CD14-positive monocyte (primary cell): ENCODE measurements at places on chromosomes 6 and 20.

GRCh38 chr6:45082091-45082490 is 246.0 kb upstream of the RUNX2 start:
- DNase-seq = no peak

- no peak for DNase-seq
Measured at GRCh38 chr20:8589956-8590355, 457.9 kb downstream of the PLCB1 start.

GRCh38 chr6:154822947-154823558 is 89.8 kb downstream of the SCAF8 start:
- no peak for DNase-seq

DNA sequence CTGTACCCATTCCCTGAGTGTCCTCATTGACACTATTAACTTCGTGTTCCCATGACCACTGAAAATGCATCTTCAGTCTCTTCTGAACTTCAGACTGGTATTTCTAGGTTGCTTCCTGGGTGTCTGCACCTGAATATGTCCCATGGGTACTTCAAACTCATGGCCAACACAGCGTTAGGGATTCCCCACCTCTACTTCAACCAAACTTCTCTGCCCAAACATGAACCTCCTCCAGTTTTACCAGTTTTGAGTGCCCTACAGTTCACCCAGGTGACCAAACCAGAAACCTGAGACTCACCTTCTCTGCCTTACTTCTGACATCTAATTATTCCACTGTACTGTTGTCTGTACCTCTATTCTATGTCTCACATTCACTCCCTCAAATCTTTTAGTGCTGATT is 99.5 kb upstream of the SUPT3H start:
- DNase-seq = no peak

DNA sequence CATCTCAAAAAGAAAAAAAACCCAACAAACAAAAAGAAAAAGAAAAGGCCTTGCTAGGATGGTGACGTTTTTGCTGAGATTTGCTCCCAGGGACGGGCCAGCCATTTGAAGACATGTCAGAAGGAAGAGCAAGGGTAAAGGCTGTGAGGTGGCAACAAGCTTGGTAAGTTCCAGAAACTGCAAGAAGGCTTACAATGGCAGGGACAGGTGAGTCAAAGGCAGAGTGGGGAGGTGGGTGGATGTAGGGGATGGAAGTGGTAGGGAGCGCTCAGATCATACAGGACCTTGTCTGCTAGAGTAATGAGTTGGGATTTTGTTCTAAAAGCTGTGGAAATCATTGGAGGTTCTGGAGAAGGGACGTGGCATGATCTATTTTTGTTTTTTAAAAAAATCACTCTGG is 4.3 kb downstream of the KIF3B start:
- no peak for DNase-seq

DNA sequence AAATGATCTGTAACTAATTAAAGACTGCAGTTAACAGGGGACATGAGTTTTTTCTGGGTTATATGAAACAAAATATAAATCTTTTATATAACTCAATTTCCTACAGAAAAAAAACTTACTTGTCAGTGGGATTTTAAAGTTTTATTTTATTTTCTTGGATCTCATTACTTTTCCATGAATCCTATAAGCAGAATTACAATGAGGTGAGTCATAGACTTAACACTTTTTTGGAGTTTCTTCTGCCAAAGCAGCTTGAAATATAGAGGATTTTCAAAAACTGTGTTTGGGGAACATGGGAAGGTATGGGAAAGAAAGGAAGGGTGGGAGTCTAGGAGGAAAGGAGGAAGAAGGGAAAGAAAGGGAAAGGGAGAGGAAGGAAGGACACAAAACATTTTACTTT is 130.7 kb downstream of the AIG1 start:
- DNase-seq = no peak

GRCh38 chr6:101509536-101509935 is 116.0 kb downstream of the GRIK2 start:
- no peak for DNase-seq

DNA sequence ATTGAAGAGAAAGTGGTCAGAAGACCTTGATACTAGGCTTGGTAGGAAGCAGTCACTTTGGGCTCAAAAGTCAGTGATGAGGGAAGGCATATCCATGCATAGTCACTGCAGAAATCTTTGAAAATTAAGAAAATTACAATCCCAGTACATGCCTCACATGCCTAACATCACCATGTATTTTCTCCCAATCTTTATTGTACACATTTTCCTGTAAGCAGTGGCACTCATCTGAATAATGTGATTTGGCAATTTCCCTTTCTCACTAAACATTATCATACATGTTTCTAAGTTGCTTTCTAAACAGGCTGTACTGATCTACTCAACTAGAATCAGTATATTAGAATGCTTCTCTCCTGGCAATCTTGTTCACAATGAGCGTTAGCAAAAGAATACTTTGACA is 280.7 kb upstream of the SUPT3H start:
- no peak for DNase-seq

DNA sequence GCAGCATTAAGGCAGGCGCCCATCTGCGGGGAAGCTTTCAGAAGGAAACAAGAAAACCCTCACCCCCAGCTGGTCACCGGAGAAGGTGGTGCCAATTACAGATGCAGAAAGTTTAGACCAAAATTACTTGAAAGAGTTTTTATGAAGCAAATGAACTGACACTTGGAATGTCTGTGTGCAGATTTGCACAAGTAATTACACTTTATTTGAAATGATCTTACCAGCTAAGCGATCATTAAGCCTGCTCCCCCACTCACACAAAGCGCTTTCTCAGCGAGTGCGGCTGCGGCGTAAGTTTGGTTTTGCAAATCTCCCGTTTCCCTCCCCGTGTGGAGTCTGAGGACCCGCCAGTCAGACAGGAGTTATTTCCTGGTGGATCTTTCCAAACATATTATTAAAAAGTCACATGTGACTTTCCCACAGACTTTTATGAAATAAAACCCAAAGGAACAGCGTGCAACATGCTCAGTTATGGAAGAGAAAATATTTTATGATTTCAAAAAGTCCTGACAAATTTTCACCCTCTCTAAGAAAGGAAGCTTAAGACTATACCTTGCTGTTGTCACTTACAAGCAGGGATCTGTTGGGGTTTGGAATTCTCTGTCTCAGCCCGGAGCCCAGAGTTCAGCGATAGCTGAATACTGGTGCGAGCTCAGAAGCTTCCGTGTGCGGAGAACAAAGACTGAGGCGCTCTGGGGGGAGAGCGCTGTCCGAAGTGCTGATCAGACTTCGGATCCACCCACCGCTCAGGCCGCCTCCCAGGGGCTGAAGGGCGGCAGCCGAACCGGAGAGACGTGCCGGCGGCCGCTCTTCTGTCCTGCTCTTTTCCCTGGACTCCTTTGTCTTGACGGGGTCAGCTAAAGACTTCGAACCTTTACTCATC is 2.7 kb upstream of the MYT1 start:
- no peak for DNase-seq

- no peak for DNase-seq
Measured at GRCh38 chr20:40168981-40169620, 519.9 kb downstream of the MAFB start.

DNA sequence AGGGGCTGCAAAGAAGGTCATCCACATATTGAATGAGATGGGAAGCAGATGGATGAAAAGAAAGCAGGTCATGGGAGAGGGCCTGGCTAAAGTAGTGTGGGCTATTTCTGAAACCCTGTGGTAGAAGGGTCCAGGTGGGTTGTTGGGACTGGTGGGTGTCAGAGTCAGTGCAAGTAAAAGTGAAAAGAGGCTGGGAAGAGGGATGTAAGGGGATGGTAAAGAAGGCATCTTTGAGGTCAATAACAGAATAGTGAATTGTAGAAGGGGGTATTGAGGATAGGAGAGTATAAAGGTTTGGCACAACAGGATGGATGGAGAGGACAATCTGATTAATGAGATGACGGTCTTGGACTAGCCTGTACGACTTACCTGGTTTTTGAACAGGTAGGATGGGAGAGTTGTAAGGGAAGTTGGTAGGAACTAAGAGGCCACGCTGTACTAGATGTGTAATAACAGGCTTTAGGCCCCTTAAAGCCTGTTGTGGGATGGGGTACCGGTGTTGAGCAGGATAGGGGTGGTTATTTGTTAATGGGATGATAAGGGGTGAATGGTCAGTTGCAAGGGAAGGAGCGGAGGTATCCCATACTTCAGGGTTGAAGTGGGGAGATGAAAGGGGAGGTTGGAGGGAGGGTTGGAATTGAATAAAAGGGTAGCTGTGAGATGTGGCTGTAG is 748.9 kb upstream of the ADGRB3 start:
- no peak for DNase-seq

DNA sequence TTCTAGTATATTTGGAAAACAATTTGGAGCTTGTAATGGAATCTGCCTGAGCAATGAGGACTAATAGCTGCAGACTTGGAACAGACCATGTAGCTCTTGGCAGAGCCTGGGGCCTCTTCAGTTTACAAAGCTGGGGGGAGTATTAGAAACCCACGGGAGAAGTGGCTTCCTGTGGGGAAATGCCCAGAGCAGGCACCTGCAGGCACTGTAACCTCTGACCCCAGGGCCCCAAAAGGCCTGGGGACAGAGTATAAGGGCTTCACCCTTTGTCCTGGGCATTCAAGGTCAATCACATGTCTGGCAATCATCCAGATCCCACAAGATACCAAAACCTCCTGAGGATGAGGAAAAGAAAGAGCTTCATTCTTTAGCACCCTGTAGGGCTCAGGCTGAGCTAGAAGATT is 19.4 kb downstream of the PKIG start:
- no peak for DNase-seq

- DNase-seq = no peak
Measured at GRCh38 chr6:112049026-112049799, 4.7 kb upstream of the CCN6 start.

GRCh38 chr6:62999796-63000195 is 211.5 kb upstream of the FKBP1C start:
- no peak for DNase-seq

DNA sequence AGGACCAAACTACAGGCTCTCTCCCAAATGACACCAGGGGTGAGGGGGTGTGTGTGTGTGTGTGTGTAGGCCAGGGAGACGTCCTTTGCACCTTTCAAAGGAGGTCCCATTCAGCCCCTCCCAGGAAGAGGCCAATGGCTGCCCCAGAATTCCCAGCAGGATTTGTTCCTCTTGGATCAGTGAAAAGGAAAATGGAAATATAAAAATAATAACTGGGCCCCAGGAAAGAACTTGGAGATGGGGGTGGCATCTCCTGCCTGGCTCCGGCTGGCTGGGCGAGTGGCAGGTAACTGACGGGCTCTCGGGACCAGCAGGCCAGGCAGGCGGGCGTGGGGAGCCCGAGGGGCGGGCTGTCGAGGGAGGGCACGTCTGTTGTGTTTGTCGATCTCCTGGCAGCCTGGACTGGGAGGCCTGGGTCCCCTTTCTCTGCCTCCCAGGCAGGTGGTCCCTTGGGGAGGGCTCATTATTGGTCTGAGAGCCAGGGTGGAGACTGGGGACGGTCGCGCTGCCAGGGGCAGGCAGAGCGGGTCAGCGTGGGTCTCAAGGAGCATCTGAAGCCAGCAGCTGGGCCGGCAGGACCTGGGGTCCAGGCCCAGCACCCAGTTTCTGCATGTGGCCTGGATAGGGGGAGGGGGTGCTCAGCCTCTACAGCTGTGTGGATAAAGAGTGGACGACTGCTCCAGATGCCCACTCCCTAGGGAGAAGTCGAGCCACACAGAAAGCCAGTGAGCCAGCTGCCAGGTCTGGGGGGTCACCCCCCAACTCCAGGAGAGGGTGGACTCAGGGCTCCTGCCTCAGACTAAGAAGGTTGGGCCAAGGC is 3.1 kb downstream of the NOL4L start:
- no peak for DNase-seq

GRCh38 chr20:43331906-43332305 is 125.8 kb upstream of the SRSF6 start:
- no peak for DNase-seq

- peak; percentile 37 for DNase-seq
Measured at GRCh38 chr20:44856856-44857448, 28.6 kb upstream of the YWHAB start.

GRCh38 chr6:108242721-108243120 is 18.1 kb downstream of the SNX3 start:
- no peak for DNase-seq

- DNase-seq = no peak
Measured at GRCh38 chr20:50398821-50399554, 111.2 kb upstream of the PTPN1 start.

DNA sequence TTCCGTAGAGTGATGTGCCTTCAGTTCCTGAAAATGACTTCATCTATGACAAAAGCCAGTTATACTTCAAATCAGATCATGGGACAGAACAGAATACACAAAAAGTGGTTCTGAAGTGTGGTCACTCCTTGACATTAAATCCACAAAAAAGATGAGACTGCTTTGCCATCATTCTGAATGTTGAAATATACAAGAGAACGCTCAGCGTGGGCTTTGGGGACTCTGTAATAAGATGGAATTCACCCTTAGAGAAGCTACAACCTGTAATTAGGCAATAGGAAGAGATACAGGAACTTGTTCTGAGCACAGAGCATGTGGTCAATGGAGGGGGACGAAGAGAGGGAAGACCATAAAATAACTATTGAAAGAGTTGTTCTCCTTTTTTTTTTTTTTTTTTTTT is 184.3 kb downstream of the CARMIL1 start:
- peak; percentile 71 for DNase-seq

- DNase-seq = no peak
Measured at GRCh38 chr6:51788121-51788520, 299.3 kb downstream of the PKHD1 start.

DNA sequence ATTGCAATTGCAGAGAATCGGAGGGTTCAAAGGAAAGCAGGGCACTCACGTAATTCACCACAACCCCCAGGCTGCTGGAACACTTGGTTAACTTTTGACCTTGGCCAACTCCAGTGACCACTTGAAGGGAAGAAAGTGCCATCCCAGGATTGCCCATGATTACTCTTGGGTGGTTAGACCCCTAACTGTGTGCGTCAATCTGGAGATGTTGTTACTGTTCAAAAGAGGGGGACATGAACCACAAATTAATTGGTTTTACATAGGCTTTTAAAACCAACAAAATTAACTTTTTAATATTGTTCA is 50.1 kb upstream of the NCOA3 start:
- no peak for DNase-seq

- no peak for DNase-seq
Measured at GRCh38 chr20:40970218-40970617, 58.4 kb upstream of the TOP1 start.

DNA sequence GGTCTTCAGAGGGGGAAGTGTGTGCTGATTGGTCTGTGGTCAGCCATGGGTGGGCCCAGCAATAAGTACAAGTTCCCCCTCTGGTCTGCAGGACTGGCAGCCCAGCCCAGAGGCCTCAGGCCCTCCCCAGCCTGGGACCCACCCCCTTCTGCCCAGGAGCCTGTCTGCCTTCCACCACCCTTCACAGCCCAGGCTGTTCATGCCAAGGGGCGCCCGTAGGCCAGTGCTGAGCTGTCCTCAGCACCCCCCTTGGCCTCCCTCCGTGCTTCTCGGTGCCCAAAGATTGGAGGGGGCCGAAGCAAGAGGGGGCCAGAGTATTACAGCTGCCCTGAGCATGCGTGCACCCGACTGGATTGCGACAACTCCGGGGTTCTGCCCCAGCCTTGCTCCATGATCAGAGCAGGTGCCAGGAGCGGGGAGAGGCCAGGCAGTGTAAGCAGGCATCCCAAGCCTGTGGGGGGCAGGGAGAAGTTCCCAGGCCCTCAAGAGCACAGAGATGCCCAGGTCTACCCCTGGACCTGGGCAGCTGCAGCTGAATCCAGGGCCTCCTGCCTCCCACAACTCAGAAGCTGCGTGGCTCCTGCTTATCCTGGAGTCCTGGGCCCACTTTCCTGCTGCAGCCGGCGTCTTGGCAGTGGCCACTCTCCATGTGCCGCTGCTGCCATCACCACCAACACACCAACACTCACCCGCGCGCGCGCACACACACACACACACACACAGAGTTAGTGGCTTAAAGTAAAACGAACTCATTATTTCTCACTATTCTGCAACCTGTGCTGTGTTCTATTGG is 33.3 kb downstream of the CST9L start:
- no peak for DNase-seq

GRCh38 chr6:139728876-139729427 is 354.5 kb upstream of the CITED2 start:
- no peak for DNase-seq
